Psoas muscle (tissue), 8 donors: ENCODE measurements at places on chromosomes 6 and 20. TPM values are rescaled to one million over a fixed set of nuclear protein-coding genes. Genes with fewer than 3 reads are reported as not detected.

- no peak for DNase-seq
These were observed 84.4 kb upstream of the HDAC2 start for GRCh38 chr6:114055349-114055748.

DNA sequence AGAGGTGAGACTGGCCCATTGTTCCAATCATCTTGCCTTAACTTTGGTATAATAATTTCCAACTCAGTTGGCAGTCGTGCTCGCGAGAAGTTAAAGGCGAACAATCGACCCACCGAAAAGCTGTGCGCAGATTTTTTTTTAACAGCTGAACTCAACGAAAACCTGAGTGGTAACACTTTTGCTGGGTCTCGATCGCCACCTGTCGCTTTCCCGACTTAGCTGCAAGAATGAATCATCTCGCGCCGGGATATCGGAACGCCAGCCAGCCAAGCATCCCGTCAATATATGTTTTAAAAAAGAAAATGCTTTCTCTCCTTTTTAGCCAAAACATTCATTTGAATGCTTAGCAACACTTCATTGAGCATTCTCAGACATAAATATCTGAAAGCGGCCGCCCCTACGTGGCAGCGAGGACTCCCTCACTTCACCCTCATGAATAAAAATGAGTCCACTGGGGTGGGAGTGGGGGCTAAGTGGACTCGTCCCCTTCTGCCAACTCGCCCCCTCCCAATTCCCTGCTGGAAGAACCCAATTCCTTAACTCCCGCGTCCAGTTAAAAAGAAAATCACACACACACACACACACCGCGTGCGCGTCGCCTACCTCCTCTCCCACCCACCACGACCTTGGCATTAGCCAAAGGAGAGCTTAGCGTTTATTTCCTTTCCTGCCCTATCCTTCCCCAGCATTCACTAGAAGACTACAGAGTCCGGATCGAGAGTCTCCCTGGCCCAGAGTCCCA lies 1.5 kb downstream of the COL12A1 start:
- DNase-seq = peak; percentile 73

The SLC35F1 gene
- total RNA-seq = 0.12 TPM

DNA sequence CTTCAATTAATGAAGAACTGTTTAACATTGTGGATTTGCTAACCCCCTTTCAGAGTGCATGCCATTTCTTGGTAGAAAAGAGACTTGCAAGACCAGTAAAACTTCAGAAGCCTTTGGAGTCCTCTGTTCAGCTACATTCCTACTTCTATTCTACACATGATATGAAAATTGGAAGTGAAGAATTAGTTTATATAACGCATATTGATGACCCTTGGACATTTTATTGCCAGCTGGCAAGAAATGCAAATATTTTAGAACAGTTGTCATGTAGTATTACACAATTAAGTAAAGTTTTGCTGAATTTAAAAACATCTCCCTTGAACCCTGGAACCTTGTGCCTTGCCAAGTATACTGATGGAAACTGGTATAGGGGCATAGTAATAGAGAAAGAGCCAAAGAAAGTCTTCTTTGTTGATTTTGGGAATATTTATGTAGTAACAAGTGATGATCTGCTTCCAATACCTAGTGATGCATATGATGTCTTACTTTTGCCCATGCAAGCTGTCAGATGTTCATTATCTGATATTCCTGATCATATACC lies 3.3 kb downstream of the TDRD6 start:
- no peak for DNase-seq

GRCh38 chr20:21971436-21971835 lies 266.0 kb downstream of the PAX1 start:
- no peak for DNase-seq

The RNF144B gene
- 33.6 TPM for total RNA-seq

DNA sequence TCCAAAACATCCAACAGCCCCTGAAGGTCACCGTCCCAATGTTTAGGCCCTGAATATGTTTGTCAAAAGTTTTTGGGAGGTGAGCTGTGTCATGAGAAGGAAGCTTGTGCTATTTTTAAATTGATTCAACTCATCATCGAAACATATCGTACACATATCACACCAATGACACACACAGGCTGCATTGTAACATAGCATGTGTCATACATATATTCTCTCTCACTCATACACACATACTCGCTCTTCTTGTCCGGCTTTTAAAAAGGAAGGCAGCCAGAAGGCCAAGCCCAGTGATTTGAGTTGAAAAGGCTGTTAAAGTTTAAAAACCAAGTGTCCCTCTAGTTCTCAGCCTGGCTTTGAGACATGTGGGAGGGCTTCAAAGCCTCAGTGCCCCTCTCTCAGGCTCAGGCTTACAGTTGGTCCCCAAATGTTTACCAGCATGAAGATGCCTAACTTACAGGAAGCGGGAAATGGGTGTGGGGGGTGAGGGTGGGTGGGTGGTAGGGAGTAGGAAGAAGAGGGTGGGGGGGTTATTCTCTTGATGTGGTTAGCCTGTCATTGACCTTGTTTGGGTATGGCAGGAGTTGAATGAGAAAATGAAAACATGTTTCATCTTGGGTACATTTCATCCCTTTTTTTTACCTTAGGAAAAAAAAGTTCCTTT lies 3.3 kb upstream of the PRDM1 start:
- no peak for DNase-seq

GRCh38 chr6:96878143-96878542 lies 19.5 kb downstream of the NDUFAF4 start:
- DNase-seq = no peak

The GATA5 gene
- not detected for total RNA-seq

- no peak for DNase-seq
These were observed 27.8 kb downstream of the FYN start for GRCh38 chr6:111845441-111845871.

DNA sequence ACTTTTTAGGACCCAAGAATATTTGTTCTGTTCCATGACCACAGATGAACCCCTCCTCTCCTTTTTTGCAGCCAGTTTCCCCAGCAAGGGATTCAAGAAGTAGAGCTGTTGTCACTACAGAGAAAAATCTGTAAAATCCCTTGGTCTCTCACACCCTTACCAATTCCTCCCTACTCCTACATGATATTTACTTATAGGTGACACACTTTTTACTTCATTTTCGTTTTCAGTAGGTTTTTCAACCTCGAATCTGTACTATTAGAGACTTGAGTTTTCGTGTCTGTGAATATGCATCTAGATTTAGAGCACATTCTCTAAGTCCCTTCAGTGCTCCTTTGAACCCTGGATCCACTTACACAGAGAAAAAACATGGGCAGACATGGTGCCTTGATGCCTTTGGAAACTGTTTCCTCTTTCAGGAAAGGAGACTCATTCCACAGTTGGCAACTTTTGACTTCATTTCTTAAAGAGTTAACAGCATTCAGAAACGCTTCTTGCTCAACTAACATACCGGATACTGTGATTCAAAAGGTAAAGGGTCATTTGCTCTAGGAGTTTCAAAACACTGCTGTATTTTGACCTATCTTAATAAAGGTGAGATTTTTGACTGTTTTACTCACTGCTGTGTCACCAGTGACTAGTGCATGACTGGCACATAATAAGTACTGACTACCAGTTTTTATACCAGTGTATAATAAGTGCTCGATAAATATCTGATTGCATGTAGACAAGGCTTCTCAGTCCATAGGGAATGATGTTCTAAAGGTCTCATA lies 50.6 kb downstream of the LAMA4 start:
- DNase-seq = no peak

The ABRACL gene
- 1.9 TPM for total RNA-seq

DNA sequence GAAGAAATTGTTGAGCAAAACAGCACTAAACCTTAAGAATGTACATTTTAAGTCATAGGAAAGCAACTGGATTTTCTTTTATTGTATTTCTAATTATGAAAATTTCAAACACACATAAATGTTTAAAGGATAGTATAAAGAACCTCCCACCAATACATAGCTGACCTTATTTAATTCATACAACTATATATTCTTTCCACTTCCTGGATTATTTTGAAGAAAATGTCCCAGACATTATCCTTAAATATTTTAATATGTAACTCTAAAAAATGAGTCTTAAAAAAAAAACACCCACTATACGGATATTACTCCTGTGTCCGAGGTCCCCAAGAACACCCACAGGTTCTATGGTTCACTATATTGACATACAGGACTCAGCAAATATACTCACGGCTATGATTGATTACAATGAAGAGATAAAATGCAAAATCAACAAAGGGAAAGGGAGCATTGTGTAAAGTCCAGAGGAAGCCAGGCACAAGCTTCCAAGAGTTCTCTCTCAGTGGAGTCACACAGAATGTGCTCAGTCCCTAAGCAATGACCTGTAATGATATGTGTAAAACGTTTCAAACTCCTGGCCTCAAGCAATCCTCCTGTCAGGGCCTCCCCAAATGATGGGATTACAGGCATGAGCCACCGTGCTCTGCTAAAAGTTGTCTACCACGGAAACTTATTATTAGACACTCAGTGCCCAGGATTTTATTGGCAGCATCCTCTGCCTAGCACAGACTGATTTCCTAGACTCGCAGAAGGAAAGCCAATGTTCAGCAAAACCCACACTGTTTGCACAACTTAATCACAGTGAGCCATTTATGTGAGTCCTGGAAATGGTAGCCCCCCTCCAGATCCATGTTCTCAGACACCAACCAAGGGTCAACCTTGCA lies 23.2 kb downstream of the GLYATL3 start:
- no peak for DNase-seq

DNA sequence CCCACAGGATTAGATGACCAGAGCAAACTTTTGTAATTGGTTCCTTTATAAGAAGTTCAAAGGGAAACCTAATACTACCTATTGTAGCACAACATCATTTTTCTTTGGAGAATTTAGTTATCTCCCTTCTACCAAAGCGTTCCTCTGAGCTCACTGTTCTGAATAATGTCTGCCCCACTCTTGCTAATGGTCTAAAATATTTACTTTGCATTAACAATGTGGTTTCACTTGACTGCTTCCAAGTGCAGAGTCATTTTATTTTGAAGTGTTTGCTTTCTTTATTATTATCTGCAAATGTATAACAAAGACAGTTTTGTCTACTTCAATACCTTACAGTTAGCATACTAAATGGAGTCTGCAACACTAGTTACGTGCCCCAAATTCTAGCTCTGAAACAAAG lies 15.0 kb downstream of the TRAPPC3L start:
- no peak for DNase-seq

DNA sequence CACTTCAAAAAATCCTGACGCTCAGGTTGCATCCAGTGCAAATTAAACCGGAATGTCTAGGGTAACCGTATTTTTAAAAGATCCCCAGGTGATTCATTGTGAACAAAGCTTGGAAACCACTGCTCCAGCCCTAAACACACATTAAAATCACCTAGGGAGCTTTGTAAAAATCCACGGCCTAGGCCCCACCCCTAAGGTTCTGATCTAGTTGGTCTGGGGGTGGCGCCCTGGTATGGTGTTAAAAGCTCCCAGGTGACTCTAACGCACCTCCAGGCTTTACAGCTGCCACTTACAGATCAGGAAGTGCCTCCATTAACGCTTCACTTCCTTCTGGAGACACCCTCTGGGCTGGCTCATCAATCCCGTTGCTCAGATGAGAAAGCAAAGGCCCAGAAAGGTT lies 92.2 kb downstream of the GRM4 start:
- DNase-seq = no peak

The PI16 gene
- total RNA-seq = 3.8 TPM

DNA sequence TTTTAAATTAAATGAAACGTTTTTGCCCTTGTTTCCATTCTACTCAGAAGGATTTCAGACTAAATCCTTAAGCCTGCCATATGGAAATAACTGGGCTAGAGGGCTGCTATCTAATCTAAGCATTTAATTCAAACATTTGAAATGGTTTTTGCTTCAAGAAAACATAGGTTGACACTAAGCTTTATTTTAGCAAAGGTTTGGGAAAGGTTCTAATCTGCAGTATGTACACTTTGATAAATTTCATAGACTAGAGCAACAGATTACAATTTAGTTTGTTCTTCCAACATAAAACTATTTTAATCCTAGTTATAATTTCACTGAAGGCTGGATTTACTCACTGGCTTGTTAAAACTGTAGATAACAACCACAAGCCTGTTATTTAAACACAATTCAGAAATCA lies 72.1 kb downstream of the TMEM200A start:
- DNase-seq = no peak

The PSORS1C2 gene
- total RNA-seq = not detected

DNA sequence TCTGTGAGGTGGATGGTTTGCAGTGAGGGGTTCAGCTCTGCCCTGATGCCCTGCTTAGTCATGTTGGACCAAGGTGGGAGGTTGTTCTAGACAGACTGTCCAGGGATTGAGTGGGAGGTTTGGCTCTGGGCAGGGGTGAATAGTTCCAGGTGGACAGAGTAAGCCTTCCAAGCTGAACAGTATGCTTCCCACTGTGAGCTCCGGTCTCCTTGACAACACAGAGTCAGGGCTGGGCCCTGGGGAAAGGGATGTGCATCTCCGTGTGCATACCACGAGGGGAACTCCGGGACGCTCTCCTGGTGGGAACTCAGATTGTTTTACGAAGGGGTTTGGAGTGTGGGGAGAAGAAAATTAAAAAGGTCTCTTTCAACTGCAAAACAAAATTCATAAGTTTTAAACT lies 174.7 kb downstream of the DHX35 start:
- no peak for DNase-seq

DNA sequence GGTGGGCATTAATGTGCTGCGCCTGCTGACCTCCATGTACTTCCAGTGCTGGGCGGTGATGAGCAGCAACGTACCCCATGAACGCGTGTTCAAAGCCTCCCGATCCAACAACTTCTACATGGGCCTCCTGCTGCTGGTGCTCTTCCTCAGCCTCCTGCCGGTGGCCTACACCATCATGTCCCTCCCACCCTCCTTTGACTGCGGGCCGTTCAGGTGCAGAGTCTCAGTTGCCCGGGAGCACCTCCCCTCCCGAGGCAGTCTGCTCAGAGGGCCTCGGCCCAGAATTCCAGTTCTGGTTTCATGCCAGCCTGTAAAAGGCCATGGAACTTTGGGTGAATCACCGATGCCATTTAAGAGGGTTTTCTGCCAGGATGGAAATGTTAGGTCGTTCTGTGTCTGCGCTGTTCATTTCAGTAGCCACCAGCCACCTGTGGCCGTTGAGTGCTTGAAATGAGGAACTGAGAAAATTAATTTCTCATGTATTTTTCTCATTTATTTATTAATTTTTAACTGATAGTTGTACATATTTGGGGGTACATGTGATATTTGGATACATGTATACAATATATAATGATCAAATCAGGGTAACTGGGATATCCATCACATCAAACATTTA lies 35.2 kb upstream of the NOP56 start:
- no peak for DNase-seq

The NFATC2 gene
- total RNA-seq = 2.0 TPM

DNA sequence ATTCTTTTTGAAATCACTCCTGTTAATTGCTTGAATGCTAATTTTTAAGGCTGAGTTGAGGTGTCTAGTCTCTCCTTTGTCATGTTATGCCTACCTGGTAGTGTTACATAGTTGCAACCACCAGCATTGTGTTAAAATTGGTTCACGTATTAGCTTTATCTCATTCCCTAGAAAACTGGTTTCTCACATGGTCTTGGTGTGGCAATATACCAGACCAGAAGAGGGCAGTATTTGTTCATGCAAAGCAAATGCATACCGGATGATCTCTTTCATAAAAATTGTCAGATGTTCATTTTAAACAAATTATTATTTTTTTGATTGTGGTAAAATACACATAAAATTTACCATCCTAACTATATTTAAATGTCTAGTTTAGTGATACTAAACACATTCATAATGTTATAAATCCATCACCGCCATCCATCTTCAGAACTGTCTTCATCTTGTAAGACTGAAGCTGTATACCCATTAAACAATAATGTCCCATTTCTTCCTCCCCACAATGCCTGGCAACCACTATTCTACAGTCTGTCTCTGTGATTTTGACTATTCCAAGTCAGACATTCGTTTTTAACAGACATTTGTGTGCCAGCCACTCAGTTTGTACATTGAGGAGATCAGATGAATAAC lies 92.8 kb downstream of the ATRN start:
- no peak for DNase-seq
